Thoracic aorta (tissue), 2 donors: ENCODE measurements at places on chromosomes 16 and 17.
A peak's percentile ranks its signal among the peaks of the same experiment; 100 is the strongest.

DNA sequence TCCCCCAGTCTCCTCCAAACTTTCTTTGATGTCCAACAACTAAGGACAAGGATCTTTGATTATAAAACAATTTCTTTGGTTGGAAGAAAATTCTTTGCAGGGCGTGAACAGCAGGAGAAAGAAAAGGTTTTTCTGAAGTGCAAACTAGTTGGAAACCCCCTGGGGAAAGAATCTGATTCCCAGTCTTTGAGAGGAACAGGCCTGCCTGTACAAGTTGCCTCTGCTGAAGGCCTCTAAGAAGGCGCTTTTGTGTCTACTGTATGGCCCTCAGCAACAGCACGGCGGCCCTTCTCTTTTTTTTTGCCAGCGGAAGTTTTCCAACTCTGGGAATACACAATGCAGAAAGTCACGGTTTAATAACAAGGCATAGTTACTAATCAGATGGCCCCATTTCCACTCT, 14.0 kb downstream of the RNF43 start:
- H3K36me3 ChIP-seq, result no peaks in the 10 kb centered on the region
- H3K27me3 ChIP-seq, result no peaks in the 10 kb centered on the region
- H3K27ac ChIP-seq, result no peak overlapping the region
- DNase-seq, result no peak
- H3K4me3 ChIP-seq, result no peak overlapping the region
- H3K4me1 ChIP-seq, result no peaks in the 10 kb centered on the region

- no peak overlapping the region for H3K27ac ChIP-seq
- no peaks in the 10 kb centered on the region for H3K36me3 ChIP-seq
Observed at GRCh38 chr16:88086571-88087516, 135.6 kb downstream of the BANP start.

- H3K27ac ChIP-seq, result no peak overlapping the region
- no peak overlapping the region for H3K4me3 ChIP-seq
- no peaks in the 10 kb centered on the region for H3K4me1 ChIP-seq
Observed at GRCh38 chr17:82841921-82842596, 2.2 kb upstream of the ZNF750 start.

DNA sequence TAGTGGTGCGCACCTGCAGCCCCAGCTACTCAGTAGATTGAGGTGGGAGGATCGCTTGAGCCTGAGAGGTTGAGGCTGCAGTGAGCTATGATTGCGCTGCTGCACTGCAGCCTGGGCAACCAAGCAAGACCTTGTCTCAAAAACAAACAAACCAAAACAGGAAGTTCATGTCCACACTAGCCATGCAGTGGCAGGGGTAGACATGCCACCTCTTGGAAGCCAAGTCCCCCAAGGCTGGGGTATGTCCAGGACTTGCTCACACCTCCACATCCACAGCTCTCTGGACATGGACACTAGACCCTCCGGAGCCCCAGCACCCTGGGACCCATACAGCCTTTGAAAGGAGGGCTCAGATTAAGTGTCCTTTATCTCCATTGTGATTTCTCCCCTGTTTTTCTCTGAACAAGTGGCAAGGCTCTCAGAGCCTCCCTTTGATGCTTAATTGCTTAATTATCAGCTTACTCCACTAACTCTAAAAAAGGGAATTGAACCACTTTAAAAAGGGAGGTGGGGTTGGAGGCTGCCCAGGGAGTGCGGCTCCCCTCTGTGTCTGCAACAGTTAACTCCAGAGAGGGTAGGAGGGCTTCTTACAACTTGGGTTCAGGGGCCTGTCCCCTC, 424.6 kb upstream of the C16orf82 start:
- H3K27me3 ChIP-seq, result no peaks in the 10 kb centered on the region
- H3K4me3 ChIP-seq, result no peak overlapping the region
- no peaks in the 10 kb centered on the region for H3K36me3 ChIP-seq
- H3K4me1 ChIP-seq, result no peaks in the 10 kb centered on the region
- no peak for DNase-seq

DNA sequence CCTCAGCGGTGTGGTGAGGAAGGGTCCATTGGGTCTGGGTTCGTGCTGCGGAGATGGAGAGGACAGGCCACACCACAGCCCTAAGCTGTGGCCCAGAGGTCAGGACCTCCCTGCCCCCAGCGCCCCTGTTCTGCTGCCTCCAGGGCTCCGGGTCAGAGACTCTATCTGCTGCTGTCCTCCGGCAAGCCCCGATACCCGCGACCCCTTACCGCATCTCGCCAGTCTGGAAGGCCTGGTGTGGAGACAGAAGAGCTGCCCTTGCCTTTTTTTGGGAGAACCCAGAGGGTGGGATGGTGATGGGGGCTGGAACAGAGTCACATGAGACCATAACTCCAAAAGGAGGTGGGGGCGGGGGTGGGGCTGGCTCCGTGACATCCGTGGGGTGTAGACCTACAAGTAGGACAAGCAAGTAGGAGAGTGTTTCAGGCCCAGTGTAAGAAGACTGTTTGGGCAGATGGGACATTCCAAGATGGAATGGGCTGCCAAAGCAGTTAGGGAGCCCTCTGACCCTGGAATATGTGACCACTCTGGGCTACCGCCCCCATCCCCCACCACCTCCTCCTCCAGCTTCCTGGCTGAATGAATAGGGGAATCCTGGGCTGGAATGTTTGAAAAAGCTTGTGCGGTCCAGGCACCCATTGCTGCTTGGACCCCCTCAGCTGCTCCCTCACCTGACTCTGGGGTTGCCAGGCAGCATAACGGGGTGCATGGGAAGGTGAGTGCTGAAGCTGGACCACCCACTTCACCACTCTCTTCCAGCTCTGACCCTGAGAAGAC, 1.4 kb downstream of the XYLT2 start:
- peak overlapping the region; percentile 86 for H3K4me3 ChIP-seq
- no peaks in the 10 kb centered on the region for H3K36me3 ChIP-seq
- no peak overlapping the region for H3K27ac ChIP-seq

GRCh38 chr17:77011173-77012011, 129.4 kb upstream of the SEC14L1 start:
- H3K27ac ChIP-seq, result no peak overlapping the region
- H3K27me3 ChIP-seq, result no peaks in the 10 kb centered on the region
- no peak for DNase-seq

- DNase-seq, result no peak
- H3K27me3 ChIP-seq, result no peaks in the 10 kb centered on the region
Observed at GRCh38 chr17:8800656-8801055, 1.5 kb upstream of the MFSD6L start.

DNA sequence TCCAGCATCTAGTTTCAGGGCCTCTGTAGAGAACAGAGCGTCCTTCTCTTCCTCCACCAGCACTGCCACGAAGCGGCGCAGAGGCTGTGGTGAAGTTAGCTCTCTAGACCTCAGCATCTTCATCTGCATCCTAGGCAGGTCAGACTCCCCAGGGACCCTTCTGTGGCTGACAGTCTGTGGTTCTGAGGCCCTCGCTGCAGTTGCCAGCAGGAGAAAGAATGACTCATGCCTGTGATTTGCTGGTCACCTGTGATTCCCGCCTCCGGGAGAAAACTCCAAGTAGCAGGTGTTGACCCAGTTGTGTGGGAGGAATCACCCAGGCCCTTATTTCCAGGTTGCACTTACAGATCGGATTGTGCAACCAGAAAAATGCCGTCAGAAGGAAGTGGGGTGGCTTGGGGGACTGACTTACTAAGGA, 117.3 kb upstream of the CACNG5 start:
- no peak overlapping the region for H3K4me3 ChIP-seq
- no peaks in the 10 kb centered on the region for H3K36me3 ChIP-seq
- no peaks in the 10 kb centered on the region for H3K27me3 ChIP-seq
- H3K4me1 ChIP-seq, result no peaks in the 10 kb centered on the region
- no peak overlapping the region for H3K27ac ChIP-seq

- H3K27ac ChIP-seq, result no peak overlapping the region
- no peak for DNase-seq
- H3K4me1 ChIP-seq, result peaks cover 10% of the 10 kb centered on the region
- no peaks in the 10 kb centered on the region for H3K36me3 ChIP-seq
- H3K4me3 ChIP-seq, result peak overlapping the region; percentile 21
- no peaks in the 10 kb centered on the region for H3K27me3 ChIP-seq
Observed at GRCh38 chr16:56662357-56663354, 4.9 kb downstream of the MT1F start.

GRCh38 chr17:81995463-81996231, 18.2 kb downstream of the ASPSCR1 start:
- H3K36me3 ChIP-seq, result peaks cover 9% of the 10 kb centered on the region
- H3K4me3 ChIP-seq, result no peak overlapping the region
- peaks cover 19% of the 10 kb centered on the region for H3K4me1 ChIP-seq
- no peak for DNase-seq

DNA sequence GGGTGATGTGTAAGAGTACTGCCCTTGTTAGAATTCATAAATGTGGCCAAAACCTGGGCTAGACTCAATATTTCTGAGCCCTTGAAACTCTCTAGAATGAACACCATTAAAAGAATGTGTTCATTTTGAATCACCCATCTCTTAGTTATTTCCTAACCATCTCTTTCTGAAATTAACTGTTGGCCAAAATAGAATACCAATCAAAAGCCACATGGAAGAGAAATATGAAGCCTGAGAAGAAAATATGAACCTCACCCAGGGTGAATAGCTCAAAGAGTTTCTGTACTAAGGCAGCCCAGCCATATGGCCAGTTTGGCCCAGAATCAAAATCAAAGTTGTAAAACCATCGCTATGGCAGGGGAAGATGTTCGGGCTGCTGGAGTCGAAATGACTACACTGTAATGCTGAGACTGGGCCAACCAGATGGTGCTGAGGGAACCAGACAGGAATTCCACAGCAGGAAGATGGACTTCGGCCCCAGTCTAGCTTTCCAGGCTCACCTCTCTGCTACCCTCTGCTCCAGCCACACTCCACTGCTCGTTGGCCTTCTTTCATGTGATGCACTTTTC, 154.3 kb upstream of the ZFHX3 start:
- no peak overlapping the region for H3K4me3 ChIP-seq
- no peaks in the 10 kb centered on the region for H3K27me3 ChIP-seq
- peak overlapping the region; percentile 1 for H3K27ac ChIP-seq
- H3K4me1 ChIP-seq, result peaks cover 14% of the 10 kb centered on the region
- no peaks in the 10 kb centered on the region for H3K36me3 ChIP-seq

DNA sequence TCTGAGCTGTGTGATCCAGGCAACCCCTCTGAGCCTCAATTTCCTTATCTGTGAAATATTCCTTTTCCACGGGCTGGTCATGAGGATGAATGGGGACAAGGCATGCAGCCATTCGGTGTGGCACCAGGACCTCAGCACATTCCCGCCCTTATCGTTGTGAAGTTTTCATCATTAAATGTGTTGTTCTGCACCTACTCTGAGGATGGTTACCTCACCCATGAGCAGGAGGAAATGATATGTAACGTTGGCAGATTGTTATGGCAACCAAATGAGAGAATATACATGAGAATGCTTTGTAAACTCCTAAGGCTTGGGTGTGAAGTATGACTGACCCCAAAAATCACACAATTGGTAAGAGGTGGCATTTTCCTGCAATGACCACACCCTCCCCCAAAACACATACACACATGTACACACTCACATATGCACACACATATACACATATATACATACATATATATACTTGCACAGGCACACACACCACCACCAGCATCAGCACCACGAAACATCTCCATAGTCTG, 39.5 kb downstream of the SMARCE1 start:
- no peaks in the 10 kb centered on the region for H3K36me3 ChIP-seq
- H3K4me1 ChIP-seq, result no peaks in the 10 kb centered on the region
- H3K4me3 ChIP-seq, result no peak overlapping the region
- H3K27ac ChIP-seq, result no peak overlapping the region

GRCh38 chr16:53523971-53524548, 21.1 kb upstream of the AKTIP start:
- H3K36me3 ChIP-seq, result no peaks in the 10 kb centered on the region
- H3K4me3 ChIP-seq, result no peak overlapping the region
- no peaks in the 10 kb centered on the region for H3K27me3 ChIP-seq
- H3K4me1 ChIP-seq, result no peaks in the 10 kb centered on the region
- H3K27ac ChIP-seq, result no peak overlapping the region
- DNase-seq, result no peak

DNA sequence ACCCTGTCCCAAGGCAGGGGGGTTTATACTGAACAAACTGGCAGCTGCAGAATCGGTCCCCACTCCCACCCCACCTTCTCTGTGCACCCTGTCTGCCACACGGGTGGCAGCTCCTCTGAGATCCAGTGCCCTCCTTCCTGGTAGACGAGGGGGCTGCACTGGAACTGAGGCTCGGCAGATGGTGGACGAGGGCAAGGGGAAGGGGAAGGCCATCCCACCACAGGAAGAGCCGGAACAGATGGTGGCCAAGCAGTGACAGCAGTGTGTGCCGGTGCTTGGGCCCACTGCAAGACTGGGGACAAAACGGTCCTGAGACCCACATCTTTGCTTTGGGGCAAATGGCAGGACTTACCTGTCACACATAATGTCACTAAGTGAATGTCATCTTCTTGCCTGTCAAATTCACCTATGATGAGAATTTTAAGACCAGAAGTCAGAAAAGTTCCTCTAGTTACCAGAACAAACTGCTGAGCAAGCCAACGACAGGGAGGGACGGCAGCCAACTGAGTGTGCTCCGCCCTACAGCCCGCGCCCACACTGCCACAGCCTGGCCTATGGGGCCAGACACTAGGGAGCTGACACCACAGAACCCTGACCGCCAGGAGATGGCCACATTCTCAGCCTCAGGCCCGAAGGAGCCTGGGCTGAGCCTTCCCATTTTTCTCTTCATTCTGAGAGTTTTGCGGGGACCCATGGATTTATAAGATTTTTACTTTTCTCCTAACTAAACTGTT, 14.4 kb downstream of the NTAN1 start:
- peak; percentile 55 for DNase-seq
- peaks cover 41% of the 10 kb centered on the region for H3K36me3 ChIP-seq
- no peaks in the 10 kb centered on the region for H3K27me3 ChIP-seq

GRCh38 chr16:17457513-17457912, 13.2 kb downstream of the XYLT1 start:
- H3K4me1 ChIP-seq, result no peaks in the 10 kb centered on the region
- H3K4me3 ChIP-seq, result no peak overlapping the region
- H3K36me3 ChIP-seq, result no peaks in the 10 kb centered on the region
- H3K27me3 ChIP-seq, result no peaks in the 10 kb centered on the region
- no peak overlapping the region for H3K27ac ChIP-seq
- no peak for DNase-seq

DNA sequence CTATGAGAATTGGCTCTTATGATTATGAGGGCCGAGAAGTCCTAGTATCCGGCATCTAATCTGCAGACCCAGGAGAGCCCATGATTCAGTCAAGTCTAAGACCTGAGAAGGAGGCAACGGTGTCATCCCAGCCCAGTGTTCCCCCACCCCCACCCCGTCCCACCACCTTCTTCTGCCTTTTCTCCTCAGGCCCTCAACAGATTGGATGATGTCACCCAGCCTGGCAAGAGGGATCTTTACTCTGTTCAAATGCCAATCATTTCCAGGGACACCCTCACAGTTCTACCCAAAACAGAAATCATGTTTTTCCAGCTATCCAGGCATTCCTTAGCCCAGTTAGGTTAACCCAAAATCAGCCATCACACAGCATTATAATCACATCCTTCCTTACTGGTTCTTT, 10.0 kb upstream of the GAA start:
- no peaks in the 10 kb centered on the region for H3K27me3 ChIP-seq
- H3K27ac ChIP-seq, result no peak overlapping the region
- DNase-seq, result no peak
- no peak overlapping the region for H3K4me3 ChIP-seq
- H3K4me1 ChIP-seq, result no peaks in the 10 kb centered on the region

GRCh38 chr16:2388875-2389433, 40.3 kb upstream of the CCNF start:
- H3K27me3 ChIP-seq, result no peaks in the 10 kb centered on the region
- no peak overlapping the region for H3K4me3 ChIP-seq
- H3K36me3 ChIP-seq, result no peaks in the 10 kb centered on the region
- no peaks in the 10 kb centered on the region for H3K4me1 ChIP-seq
- H3K27ac ChIP-seq, result no peak overlapping the region
